ENCODE measurements at places on chromosomes 7 and 10.

DNA sequence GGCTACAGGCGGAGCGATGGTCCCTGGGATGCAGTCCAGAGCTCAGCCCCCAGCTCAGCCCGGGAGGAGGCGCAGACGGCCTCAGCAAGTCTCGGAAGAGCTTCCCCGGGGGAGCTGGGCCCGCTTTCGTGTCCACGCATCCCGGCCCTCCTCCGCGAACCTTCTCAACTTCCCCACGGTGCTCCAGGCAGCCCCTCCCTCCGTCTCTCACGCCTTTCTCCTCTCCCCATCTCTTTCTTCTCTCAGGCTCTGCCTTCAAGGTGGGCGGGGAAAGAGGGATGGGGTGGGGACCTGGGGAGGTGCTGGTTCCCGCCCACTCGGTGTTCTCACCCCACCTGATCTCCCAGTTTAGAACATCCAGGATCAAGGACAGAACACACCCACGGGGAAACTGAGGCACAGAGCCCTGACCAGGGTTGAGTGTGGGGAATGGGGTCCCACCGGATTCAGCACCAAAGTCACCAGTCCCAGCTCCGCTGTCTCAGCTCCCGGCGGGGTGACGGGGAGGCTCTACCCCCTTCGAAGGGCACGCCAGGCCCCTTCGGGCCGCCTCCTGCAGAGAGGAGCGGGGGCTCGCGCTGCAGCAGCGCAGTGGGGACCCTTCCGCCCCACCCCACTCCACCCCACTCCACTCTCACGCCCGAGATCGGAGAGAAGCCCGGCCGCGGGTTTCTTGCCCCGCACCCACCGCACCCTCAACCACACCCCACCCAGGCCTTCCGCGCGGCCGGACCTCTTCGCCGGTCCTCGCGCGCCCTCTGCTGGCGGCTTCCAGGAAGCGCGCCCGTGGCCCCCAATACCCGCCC lies 18.2 kb downstream of the POLL start:
- peak; percentile 68 for DNase-seq

GRCh38 chr7:128933180-128933891 lies 4.4 kb upstream of the IRF5 start:
- peak; percentile 38 for DNase-seq

DNA sequence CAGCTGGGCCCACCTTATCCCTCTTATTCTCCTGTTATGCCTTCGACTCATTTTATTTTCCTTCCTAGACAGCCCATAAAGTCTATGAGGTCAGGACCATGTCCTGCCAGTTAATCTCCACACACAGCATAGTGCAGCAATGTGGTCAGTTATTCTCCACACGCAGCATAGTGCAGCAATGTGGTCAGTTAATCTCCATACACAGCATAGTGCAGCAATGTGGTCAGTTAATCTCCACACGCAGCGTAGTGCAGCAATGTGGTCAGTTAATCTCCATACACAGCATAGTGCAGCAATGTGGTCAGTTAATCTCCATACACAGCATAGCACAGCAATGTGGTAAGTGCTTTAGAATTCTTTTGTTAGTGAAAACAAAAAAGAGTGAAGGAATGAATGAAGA lies 77.8 kb downstream of the TEX36 start:
- peak; percentile 4 for DNase-seq

DNA sequence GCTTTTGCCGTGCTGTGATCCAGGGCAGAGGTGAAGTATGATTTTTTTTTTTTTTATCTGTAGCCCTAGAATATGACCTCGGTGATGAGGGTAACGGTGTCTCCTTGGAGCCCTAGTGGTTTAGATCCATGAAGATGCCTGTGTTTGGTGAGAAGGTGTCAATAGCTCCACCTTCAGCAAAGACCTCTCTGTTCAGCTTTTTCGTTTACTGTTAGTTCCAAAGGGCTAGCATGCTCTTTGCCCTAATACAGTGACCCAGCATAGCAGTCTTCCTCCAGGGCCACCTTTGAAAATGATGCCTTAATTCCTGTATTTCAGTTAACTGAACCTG lies 746 bp upstream of the MRPS16 start:
- peak; percentile 23 for DNase-seq

GRCh38 chr7:36128448-36129047 lies 24.5 kb upstream of the EEPD1 start:
- peak; percentile 93 for DNase-seq

GRCh38 chr7:50558294-50559053 lies 6.7 kb downstream of the DDC start:
- no peak for DNase-seq

- DNase-seq, result no peak
Measured at GRCh38 chr7:41059796-41060195, 643.1 kb downstream of the INHBA start.

DNA sequence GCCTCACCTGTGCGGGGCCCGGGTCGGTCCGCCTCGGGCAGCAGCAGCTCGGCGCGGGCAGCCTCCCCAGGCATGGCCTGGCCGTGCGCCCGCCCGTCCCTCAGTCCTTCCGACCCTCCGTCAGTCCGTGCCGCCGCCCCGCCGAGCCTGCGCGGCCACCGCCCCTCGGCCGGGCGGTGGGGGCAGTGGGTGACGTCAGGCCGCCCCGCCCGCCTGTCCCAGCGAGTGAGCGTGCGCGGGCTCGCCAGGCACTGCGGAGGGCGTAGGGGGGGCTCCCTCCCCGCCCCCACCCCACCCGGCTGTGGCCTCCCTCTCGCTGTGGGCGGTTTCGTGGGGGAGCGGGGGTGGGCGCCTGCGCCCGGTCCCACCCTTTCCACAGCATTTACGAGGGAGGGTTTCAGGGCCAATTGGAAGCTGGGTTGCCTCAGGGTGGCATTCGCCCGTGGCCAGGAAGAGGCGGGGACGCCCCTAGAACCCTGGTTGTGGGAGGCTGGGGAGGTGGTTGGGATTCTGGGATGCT lies at the start of gene NACAD:
Gene NACAD (minus strand): TSS at position 149 of the 520 bp plus-strand sequence. CDS start 75 bp downstream, at position 74.
- no peak for DNase-seq

GRCh38 chr10:63825766-63826165 lies 304.6 kb downstream of the REEP3 start:
- no peak for DNase-seq

- no peak for DNase-seq
Measured at GRCh38 chr7:84669177-84669732, 474.7 kb upstream of the SEMA3A start.

DNA sequence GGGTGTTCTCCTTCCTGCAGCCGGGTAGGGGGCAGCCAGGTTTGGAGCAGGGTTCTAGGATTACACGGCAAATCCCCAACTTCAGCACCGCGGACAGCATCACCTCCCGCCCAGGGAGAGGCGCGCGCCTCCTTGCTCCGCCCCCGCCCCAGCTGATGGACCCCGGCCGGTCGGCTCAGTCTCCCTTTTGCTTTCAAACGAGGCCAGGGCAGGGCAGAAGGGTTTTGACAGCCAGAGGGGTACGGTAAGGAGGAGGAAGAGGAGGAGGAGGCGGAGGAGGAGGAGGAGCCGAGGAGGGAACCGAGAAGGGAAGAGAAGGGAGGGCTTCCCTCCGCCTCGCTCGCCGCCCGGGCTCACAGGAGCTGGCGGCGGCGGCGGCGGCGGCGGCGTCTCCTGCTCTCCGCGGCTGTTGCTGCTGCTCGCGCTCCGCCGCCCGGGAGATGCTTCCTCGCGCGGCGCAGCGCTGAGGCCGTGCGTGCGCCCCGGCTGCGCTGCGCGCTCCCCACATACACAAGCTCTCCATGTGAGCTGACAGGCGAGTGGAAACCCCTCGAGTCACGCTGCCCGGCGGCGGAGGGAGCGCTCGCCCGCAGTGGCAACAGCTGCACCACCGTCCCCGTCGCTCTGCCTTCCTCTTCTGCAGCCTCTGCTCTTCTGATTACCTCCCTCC lies 615 bp upstream of the CNTNAP2 start:
- peak; percentile 67 for DNase-seq

DNA sequence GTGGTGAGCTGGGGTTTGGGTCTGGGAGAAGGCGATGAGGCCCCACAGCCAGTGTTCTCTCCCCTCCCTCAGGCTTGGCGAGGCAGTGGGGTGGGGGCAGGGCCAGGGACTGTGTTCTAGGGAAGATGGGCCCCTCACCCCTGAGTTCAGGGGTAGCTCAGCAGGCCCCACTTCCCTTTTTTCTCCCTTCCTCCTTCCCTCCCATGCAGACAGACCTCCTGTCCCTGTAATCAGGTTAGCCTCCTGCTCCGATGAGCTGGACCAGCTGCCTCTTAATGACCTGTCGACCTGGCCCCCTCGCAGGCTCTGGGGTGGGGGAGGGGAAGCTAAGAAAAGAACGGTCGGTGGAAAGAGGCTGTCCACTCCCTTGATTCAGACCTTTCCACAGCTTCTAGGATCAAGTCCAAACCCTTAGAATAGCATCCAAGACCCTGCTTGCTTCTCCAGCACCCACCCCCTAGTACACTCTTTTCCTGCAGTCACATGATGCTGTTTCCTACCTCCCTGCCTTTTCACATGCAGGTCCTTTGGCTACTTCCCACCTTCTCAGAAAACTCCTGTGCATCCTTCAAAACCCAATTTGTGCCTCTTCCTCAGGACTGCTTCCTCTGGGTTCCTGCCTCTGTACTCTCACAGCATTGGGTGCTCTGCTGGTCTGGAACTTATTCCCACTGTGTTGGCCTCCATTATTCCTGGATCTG lies 64.1 kb downstream of the ZMIZ1 start:
- DNase-seq, result no peak

DNA sequence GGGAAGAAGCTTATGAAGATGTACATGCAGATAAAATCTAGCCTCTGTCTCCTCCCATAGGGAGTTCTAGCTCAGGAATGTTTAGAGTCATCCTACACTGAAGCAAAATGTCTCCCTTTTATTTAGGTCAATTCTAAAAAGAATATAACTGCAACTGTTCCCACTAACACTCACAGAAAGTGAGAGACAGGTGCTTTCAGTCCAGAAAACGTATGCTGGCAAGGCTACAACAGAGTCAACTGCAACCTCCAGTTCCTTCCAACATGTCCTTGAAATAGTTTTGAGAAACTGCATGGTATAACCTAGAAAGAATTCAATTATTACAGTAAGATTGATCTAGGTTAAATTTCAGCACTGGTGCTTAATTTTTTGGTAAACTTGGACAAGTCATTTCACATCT lies 46.8 kb upstream of the KCND2 start:
- no peak for DNase-seq

- peak; percentile 62 for DNase-seq
Measured at GRCh38 chr7:43112941-43113621, 634 bp downstream of the HECW1 start.

DNA sequence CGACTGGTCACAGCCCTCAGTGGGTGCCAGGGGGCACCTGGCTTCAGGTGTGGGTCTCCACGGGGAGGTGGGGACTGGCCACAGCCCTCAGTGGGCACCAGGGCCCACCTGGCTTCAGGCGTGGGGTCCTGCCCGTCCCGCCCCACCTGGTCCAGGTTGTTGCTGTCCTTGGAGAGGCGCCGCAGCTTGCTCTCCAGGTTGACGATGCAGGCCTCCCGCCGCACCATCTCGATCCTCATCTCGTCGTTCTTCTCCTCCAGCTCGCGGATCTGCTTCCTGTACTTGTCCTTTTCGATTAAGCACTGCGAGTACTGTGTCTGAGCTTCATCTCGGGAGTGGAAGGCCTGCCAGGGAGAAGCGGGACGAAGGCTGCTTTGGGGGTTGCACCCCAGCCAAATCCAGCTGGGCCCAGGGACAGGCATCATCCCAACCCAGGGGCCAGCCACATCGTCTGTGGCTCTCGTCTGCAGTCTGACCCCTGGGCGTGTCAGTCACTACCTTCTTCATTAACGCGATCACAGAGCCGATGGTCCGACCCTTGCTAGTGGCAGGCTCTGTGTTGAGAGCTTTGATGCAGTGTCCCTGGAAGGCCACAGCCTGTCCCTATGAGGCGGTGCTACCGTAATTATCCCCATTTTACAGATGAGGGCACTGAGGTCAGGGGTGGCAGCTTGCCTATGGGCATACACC lies 92.9 kb upstream of the GNA12 start:
- no peak for DNase-seq

DNA sequence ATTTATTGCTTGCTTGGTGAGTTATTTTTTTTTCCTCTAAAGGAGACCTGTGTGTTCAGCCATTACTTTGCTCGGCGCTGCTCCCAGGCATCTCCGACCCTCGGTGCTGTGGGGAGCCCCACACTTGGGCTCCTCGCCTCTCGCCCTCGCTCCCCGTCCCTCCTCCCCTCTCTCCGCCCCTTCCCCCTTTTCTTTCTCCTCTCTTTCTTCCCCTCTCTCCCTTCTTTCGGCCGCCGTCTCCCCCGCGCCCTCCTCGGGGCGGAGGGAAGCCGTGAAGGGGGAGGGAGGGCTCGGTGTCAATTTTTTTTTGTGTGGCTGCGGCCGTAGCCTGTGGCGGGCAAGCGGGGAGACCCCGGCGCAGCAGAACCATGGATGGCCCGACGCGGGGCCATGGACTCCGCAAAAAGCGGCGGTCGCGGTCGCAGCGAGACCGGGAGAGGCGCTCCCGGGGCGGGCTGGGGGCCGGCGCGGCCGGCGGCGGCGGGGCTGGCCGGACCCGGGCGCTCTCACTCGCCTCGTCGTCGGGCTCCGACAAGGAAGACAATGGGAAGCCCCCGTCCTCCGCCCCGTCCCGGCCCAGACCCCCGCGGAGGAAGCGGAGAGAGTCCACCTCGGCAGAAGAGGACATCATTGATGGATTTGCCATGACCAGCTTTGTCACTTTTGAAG lies 1.1 kb downstream of the AUTS2 start:
- DNase-seq, result no peak

DNA sequence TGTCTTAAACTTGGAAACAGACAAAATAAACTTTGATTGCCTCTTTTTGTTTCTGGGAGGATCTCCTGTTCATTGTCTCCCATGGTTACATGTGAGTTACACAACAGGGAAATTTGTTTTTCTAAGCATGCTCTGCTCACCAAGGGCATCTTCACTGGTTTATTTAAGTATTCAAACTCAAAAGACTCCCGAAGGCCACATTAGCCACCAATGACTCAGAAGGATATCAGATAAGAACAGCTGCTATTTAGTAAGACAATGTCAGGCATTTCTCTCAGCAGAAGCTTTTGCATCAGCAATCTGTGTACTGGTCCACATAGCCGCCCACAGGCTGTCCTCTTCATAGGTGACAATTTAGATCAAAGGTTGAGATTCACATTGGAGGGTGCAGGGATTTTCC lies 19.3 kb downstream of the OR6B1 start:
- peak; percentile 97 for DNase-seq

DNA sequence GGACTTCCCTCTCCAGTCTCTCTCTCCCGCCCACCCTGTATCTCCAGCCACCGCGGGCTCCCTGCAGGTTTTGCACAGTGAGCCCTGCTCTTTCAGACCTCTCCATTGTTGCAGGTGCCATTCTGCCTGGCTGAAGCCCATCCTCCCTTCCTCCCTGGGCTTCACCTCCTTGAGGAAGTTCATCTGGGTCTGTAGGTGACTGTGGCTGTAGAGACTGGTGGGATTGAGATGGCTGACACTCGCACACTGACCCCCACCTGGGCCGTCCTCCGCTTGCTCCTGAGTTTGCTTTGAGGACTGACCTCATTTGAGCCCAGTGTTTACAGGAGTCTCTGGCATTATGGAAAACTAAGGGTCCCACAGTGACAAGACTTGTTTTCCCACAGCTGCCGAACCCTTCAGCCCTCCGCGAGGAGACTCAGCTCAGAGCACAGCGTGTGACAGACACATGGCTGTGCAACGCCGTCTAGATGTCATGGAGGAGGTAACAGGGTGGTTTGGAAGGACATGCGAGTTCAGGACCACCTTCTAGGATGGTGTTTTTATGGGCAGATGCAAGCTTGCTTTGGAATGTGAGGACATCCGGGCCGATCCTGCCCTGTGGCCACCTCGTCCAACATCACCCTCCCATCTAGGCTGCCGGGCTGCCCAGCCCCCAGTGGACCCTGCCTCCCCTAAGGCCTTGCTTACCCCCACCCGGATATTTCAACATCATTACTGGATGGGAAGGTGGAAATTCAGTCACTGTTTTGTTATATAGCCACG lies 9.3 kb downstream of the PLAC9 start:
- DNase-seq, result no peak

GRCh38 chr7:133871757-133872156 lies 255.4 kb upstream of the LRGUK start:
- no peak for DNase-seq

Measured in choroid plexus epithelial cell (primary cell).